Tongue (tissue), 3 donors: ENCODE measurements at places on chromosomes 6 and 20. TPM values are rescaled to one million over a fixed set of nuclear protein-coding genes. Genes with fewer than 3 reads are reported as not detected.

The FAM217A gene
- not detected for total RNA-seq

The RAB23 gene
- total RNA-seq: 38.7 TPM

The GRM1 gene
- total RNA-seq: not detected

The C6orf52 gene
- not detected for total RNA-seq

The ENPP5 gene
- total RNA-seq: 9.6 TPM

The OLIG3 gene
- not detected for total RNA-seq

The GHRH gene
- total RNA-seq: not detected

The BPIFB1 gene
- 158 TPM for total RNA-seq

The WFDC2 gene
- total RNA-seq: 16.6 TPM

The ALDH5A1 gene
- 15.9 TPM for total RNA-seq

The LIME1 gene
- total RNA-seq: 6.8 TPM

The RIPOR3 gene
- total RNA-seq: 12.5 TPM

The OR12D2 gene
- not detected for total RNA-seq

The UBD gene
- not detected for total RNA-seq

The LY6G6C gene
- total RNA-seq: 1.1 TPM

The LAMA5 gene
- 96.6 TPM for total RNA-seq

The ARG1 gene
- 0.92 TPM for total RNA-seq

The BMP5 gene
- 13.5 TPM for total RNA-seq

The PSORS1C1 gene
- total RNA-seq: 0.41 TPM

The ITPR3 gene
- 21.6 TPM for total RNA-seq
